ENCODE measurements at places on chromosomes 3 and 15. TPM values are rescaled to one million over a fixed set of nuclear protein-coding genes. Genes with fewer than 3 reads are reported as not detected.

The GOLGA6L7 gene
- not detected for total RNA-seq

The BCHE gene
- 0.82 TPM for total RNA-seq

- DNase-seq, result peak; percentile 52
Observed at GRCh38 chr15:20356444-20356910, 185.1 kb downstream of the GOLGA6L6 start.

- no peak for DNase-seq
Observed at GRCh38 chr3:126721246-126721645, 17.2 kb downstream of the CHCHD6 start.

DNA sequence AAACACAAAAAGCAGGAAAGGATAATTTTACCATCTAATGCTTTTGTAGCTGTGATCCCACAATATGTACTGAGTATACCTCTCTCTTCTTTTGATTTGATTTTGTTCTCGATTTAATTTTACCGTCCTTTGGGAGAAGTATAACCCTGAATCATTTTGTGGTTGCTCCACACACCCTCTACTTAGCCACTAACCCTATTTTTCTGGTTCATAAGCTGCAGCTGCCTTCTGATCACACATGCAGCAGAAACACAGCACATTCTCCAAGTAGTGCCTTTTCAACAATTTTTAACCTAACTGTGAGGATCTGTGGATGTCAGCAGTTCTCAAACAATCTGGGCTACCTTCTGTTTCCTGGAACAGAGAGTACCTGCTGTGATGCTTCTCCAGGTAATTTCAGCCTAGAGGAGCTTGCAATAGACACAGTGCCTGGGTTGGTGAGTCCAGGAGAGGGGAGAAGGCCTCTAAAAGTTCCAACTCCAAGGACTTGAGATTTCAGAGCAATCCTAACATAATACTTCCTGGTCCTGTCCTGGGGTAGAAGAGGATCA lies 40.3 kb downstream of the HGD start:
- no peak for DNase-seq

- DNase-seq, result no peak
Observed at GRCh38 chr3:29451920-29452319, 171.0 kb downstream of the RBMS3 start.

Data from heart left ventricle (tissue), 16 donors.